ENCODE measurements at places on chromosomes 3 and 15.

GRCh38 chr3:45554006-45554666 is 40.4 kb upstream of the LIMD1 start:
- no peak for DNase-seq

DNA sequence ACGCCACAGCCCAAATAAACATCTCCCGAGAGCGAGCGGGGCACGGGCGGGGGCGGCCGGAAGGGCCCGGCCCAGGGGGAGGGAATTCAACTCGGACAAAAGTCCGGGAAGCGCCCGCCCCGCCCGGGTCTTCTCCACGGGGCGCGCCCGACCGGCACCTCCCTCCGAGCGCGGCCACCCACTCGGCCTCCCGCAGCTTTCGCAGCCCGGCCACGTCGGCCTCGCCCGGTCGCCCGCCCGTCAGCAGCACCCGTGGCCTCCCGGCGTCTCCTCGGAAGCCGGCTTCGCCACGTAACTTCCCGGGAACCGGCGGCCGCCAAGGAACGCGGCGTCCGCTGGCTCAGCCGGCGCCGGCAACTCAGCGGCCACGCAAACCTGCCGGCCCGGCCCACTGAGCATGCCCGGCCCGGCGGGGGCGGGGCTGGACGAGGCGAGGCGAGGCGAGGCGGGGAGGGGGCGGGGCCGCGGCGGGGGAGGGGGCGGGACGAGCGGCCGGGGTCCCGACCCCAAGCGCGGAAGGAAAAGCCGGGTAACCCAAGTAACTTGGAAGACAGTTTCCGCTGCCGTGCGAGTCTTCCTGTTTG is at the start of gene TJP1:
Gene TJP1, minus strand, starts transcription at position 369 of the 584 bp plus-strand sequence. CDS start 440 bp downstream, outside the sequence.
- DNase-seq: no peak

- peak; percentile 45 for DNase-seq
These were observed 22.3 kb downstream of the IFT80 start for GRCh38 chr3:160376681-160377080.

GRCh38 chr3:143581972-143582722 is 266.1 kb downstream of the SLC9A9 start:
- no peak for DNase-seq

DNA sequence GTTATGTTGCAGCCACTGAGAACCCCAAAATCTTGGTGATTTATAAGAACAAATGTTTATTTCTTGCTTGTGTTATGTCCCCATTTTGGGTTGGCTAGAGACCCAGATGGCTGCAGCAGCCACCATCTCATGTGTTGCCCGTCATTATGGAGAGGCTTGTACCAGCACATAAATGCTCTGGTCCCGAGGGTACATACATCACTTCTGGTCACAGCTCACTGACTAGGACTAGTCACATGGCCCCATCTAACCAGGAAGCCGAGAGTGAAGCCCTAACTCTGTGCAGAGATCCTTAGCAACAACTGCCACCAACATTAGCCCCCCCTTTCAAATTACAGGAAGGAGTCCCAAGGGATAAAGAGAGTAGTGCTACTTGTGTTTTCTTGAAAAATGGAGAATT is 25.5 kb upstream of the HACD2 start:
- DNase-seq: no peak

GRCh38 chr15:94122516-94122915 is 108.8 kb upstream of the MCTP2 start:
- no peak for DNase-seq

GRCh38 chr3:167754049-167754448 is 18.5 kb downstream of the SERPINI1 start:
- no peak for DNase-seq

DNA sequence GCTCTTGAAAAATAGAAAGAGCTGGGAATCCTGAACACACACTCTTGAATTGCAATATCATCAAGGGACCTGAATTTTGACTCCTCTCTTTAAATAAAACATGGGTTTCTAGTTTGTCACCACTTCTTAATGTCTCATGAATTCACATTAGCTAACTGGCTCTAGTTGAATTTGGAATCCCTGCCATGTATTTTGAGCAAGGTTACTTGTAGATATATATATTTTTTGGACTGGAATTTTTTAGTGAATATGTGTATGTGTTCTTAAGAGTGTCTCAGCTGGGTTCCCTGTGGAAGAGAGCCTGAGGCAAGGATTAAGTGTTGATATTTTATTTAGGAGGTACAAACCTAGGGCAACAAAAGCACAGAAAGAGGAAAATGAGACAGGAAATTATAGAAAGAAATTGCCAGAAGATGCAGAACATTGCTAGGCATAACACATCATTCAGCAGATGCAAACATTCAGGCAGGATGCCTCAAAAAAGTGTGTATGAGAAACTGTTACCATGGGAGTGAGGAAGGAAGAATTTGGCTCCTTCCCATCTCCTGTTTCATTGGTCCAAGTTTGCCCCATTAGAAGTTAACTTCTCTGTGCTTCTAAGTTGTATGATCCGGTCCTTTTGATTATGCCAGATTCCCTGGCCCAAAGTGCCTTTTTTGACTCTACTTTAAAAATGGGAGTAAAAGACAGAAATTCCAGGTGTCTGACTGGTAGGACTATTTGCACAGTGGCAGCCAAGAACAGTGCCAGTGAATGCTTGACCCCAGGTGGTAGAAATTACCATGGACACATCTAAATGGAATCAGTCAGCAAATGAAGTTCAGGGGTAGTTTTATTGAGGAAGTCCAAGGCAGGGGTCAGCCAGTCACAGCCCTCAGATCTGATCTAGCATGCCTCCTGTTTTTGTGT is 253.7 kb upstream of the TGFBR2 start:
- DNase-seq: no peak

GRCh38 chr3:102225005-102225404 is 209.8 kb upstream of the ZPLD1 start:
- DNase-seq: no peak

GRCh38 chr15:66565741-66566144 is at the start of gene LCTL:
Gene LCTL (minus strand): TSS chr15:66565998. CDS start chr15:66565365, 633 bp downstream.
- peak; percentile 33 for DNase-seq

GRCh38 chr15:85312929-85313331 is 67.5 kb upstream of the AKAP13 start:
- DNase-seq: no peak

- no peak for DNase-seq
These were observed 146.9 kb downstream of the KCNH8 start for GRCh38 chr3:19295208-19295607.

DNA sequence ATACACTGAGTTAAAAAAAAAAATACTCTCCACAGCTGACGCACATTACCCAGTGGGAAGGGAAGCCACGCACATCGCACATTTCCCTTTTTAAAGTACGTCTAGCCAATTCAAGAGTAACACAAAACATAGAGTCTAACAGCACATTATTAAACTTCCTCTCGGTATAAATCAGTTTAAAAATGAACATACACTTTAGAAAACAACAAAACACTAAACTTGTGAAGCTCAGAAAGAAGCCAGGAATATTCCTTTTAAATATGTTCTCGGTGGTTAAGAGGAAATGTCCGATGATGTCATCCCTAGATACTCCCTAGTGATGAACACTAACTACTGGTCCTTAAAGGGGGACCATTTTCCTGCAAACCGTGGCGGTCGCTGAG is 721 bp downstream of the MYEF2 start:
- DNase-seq: peak; percentile 3

DNA sequence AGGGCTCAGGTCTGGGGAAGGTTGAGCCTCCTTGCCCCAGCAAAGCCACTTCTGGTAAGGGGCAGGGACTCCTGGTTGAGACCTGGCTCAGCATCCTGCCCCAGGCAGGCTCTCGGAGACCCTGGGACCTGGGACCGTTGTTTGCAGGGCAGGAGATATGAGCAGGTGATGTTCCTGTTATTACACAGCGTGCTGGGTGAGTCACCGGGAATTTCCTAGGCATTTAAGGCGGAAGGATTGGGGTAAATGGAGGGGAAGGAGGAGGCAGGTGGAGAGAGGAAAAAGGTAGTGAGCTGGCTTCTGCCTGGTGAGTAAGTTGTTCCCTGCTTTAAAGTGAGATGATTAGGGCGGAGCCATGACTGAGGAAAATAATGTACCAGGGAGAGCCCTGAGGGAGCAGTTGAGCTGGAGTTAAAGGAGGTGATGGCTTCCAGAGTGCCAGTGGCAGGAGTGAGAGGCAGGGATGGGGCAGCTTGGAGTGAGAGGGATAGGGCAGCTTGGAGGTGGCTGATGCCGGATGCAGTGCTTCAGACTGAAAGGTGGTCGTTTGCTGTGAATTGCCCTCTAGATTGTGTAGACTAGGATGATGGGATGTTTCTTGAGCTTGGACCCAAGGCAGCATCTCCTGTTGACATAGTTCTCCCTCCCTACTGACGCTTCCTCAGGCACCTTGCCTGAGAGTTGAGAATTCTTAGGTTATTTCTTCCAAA is 79.4 kb downstream of the AAGAB start:
- no peak for DNase-seq

DNA sequence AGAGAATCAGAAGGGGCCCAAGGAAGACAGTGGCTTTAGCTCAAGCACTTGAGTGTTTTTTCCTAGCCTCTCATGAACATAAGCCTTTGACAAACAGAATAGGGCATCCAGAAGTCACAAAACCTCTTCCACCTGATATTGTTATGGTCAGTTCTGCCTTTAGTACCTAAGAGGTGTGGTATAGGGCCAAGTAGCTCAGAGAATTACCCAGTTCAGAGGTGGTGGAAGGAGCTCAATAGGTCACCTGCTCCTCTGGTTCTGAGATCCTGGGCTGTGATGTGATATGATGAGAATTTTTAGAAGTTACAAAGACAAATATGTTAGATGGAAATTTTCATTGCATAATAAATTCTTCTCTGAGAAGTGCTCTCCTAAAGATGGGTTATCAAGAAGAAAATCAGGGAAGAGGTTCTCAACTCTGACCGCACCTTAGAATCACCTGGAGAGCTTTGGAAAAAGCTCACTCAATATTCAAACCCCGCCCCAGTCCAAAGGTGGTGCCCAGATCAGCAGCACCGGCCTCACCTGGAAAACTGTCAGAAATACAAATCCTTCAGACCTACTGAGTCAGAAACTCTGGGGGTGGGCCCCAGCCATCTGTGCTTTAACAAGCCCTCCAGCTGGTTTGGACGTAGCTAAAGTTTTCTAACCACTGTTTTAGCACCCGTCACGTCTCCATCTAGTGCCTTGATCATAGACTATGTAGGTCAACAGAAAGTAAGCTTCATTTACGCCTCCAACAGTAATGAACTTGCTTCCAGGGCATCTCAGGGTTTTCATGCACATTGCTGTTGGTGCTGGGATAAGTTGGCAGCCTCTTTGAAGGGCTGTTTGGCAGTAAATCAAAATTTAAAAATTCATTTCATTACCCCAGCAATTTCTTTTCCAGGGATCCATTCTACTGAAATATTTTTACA is 101.3 kb downstream of the MYH15 start:
- DNase-seq: no peak

DNA sequence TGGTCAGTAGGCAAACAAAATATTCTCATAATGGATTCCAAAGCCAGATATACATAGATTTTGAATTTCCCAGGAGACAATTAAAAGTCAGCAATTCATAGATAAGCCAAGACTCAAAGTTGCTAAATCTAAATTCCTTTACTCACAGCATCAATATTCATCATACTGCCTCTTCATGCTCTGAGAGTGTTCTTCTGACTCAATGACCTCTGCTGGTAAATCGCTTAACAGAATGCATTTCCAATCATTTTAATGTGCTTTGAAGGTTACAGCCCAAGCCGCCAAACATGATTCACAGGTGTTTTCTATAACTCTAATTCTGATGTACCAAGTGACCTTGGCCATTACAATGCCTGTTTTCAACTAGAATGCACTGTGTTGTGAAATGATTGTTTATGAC is 24.2 kb upstream of the SLC4A7 start:
- DNase-seq: no peak

GRCh38 chr15:76951220-76951619 is 19.7 kb downstream of the RCN2 start:
- DNase-seq: no peak

DNA sequence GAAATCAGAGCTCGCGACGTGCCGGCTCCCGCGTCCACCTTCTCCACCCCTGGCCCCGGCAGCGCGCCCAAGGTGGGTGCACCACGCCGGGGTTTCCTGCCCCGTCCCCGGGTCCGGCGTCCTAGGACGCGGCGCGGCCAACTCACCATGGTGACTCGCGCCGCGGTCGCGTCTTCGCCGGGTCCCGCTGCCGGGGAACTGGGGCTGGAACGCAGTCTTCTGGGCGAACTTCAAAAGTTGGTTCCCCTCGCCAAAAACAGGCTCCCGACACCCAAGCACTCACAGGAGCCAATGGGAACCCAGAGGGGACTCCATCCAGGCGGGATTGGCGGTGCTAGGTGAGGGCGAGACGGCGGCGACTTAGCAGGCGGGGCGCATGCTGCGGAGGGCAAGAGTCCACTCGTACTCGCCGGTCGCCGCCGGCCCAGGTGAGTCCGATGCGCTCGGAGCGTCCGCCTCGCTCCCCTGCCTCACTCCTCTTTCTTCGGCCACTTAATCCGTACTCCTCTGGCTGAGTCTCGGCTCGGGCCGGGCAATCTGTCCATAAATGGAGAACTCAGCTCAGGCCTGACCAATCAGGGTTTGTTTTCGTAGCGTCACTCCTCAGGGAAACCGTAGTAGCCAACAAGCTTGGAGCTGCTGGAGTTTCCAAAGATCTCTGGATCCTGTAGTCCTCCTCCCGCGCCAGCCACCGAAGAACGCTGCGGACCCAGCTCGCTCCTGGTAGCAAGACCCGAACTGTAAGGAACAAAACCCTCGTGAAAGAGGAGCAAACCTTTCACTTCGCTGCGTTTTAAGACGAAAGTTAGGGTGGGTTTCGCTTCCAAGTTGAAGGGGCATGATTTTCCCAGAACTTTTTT is at the start of gene MYO1E:
Gene MYO1E, minus strand, starts transcription at position 520 of the 860 bp plus-strand sequence. Its CDS starts 371 bp downstream, at position 149.
- DNase-seq: peak; percentile 93

GRCh38 chr3:144244662-144245061 is 273.0 kb downstream of the DIPK2A start:
- no peak for DNase-seq

DNA sequence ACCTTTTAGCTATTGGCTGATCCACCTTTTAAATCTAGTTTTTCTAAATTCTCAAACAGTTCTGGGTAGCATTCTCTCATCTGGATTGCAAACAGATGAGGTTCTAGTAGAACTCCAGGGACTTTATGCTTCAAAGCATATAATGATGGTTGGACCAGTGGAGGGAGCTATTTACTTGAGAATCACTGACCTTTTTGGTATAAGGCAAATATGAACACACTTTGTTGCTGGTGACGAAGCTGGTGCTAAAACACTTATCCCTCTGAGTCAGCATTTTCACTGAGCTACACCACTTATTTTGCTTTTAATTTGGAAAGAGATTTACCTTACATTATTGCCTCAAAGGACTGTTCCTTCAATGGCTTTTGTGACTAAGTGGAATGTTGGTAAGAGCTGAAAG is 58.6 kb upstream of the SLITRK3 start:
- peak; percentile 3 for DNase-seq

- no peak for DNase-seq
These were observed 16.1 kb upstream of the OR5AC2 start for GRCh38 chr3:98070840-98071239.

All from skeletal muscle cell (primary cell).